ENCODE measurements at places on chromosomes 3 and 15.

- ATAC-seq = no peak
Observed at GRCh38 chr3:46926447-46926846, 48.9 kb downstream of the PTH1R start.

DNA sequence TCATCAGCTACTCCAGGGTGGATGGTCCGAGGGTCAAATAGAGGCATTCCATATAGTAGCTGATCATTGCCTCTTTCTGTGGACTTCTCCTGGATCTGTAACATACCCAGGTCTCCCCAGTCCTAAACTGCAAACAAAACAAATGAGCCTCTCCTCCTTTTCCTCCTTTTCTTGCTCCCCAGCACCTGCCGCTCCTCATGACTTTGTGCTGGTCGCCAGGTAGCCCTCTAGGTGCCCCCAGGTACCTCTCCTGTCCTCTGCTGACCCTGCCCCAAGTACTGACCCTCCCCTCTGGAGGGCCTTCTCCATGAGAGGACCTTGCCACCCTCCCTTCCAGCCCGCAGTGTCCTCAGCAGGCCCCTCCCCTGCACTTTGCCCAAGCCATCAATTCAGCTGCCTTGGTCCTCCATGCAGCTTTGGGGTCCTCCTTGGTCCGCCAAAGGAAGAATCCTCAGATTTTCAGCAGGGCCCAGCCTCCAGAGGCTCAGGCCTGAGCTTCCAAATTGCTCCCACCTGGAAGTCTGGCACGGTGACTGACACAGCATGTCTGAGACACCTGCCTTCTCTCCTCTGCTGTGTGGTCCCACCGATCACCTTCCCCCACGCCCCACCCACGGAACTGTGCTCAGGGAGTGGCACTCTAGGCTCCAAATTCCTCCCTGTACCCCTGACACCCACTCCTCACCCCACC is 111.0 kb downstream of the LRRK1 start:
- no peak for ATAC-seq

DNA sequence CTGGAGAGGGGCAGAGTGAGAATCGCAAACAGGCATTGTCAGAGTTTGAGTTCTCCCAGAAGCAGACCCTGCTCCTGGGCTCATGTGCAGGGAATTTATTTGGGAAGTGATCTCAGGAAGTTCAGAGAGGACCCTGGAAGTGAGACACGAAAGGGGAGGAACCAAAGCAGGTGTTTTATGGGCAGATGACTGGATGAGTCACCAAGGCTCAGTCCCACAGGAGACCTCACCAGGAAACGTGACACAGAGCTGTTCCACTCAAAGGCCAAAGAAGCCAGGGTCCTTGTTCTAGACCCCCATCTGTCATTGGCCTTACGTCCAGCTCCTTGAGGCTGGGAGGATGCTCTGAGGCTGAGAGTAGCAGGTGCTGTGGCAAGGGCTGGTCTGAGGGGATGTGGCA is 43.4 kb upstream of the SEC22A start:
- no peak for ATAC-seq

DNA sequence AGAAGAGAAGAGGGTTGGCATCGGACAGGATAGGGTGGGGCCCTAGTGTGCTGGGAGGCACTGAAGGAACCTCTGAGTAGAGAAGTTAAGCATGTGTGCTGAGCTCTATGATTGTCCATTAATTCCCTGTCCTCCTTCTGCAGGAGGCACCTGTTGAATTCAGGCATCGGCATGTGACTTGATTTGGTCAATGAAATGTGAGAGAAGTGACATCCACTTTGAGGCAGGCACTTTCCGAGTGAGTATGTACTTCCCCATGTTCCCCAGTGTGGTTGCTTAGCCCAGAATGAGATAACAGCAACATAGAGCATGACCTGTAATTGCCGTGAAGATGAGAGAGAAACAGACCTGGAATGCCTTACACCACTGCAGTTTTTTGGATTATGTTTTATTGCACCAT is 224.8 kb downstream of the RPLP1 start:
- no peak for ATAC-seq

- no peak for ATAC-seq
Observed at GRCh38 chr15:69858456-69858855, 239.3 kb downstream of the TLE3 start.

DNA sequence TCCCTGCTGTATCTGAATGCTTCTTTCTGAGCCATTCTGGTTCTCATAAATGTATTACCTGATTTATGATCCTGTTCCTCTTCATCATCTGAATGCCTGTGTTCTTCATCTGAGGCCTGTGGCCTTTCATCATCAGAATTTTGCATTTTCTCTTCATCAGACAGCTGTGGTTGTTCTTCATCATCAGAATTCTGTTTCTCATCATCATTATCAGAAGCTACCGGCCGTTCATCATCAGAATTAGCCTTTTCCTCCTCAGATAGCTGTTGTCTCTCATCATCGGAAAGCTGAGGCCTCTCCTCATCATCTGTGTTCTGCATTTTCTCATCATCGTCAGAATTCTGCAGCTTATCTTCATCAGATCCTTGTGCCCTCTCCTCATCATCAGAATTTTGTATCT is 5.9 kb downstream of the LEO1 start:
- no peak for ATAC-seq

- no peak for ATAC-seq
Observed at GRCh38 chr3:100269001-100269400, 8.2 kb downstream of the TBC1D23 start.

- ATAC-seq = no peak
Observed at GRCh38 chr3:33940149-33940548, 141.7 kb downstream of the PDCD6IP start.

DNA sequence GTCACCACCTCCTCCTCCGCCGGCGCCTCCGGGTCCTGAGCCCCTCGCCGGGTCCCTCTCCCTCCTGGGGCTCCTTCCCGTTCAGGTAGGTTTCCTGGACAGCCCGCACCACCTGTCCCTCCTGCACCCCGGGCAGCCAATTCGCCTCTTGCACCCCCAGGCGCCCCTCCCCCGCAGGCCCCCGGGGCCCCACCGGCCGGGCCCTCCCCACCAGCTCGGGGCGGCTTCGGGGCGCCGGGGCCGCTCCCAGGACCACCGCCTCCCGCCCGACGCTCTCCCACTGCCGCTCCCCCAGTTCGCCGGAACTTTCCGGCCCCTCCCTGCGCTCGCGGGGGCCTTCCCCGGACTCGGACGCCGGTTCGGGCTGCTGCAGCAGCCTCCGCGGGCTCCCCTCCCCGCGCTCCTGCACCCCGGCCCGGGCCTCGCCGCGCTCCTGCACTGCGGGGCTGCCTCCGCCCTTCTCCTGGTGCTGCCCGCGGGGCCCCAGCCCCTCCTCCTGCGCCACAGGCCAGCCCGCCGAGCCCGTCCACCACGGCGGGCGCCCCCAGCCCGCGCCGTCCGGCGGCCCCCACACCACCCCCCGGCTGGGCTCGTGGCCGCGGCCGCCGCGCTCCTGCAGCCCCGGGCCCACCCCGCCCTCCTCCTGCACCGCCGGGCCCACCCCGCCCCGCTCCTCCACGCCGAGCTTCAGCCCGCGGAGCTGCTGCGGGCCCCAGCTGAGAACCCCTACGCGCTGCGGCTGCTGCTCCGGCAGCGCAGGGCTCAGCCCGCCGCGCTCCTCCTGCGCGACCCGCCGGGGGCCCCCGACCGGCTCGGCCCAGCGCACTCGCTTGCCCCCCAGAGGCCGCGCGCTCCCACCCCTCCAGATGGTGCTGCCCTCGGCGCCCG is 587 bp upstream of the TNK2 start:
- ATAC-seq = peak; percentile 14

DNA sequence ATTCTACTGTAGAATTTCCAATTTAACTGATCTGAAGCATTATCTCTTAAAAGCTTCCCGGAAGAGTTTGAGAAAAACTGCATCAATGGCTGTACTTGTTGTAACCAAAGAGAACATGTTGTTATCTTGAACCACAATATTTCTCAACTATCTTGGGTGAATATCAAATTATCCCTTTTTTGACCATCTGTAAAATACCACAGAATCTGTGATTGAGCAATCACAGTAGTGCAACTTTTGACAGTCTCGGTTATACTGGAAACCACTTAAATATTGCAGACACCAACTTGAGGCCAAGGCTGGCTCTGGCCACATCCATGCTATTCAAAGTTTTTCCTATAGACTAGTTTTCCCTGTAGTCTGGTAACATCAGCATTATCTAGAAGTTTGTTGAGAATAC is 842.8 kb upstream of the EPHA6 start:
- no peak for ATAC-seq

GRCh38 chr3:123090728-123091531 is 24.1 kb downstream of the PDIA5 start:
- ATAC-seq = no peak

DNA sequence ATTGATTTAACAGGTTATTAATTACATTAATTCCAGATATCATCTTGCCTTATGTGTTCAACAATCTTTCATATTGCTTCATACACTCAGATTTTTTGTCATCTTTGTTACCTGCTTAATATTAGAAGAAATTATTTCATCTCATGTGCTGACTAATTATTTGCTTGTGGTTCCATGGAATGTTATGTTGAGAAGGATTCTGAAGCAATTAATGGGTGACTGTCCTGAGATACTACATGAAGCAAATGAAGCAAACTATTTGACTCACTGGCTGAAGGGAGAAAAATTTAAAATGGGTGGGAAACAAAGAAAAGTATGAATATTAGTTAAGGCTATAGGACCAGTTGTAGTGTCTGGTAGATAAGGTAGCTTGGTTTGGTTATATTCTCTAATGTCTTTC is 443.8 kb upstream of the EPHA6 start:
- ATAC-seq = no peak

DNA sequence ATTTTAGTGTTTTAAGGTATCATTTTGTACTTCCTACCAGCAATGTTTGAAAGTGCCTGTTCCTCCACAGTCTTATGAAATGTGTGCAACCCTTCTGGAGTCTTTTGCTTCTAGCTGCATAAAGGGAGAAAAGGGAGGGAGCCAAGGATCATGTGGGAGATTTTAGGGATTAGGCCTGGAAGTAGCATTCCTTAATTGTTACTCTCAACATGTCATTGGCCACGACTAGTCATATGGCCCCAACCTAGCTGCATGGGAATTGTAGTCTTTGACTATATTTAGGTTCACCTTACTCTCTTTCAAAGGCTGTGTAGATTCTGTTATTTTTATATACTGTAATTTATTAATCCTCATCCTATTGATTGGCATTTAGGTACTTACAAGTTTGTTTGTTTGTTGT is 14.9 kb downstream of the CRTAP start:
- ATAC-seq = no peak

GRCh38 chr15:80735344-80735743 is 40.2 kb downstream of the ABHD17C start:
- ATAC-seq = no peak

GRCh38 chr3:127568586-127568985 is 21.9 kb downstream of the TPRA1 start:
- peak; percentile 8 for ATAC-seq

DNA sequence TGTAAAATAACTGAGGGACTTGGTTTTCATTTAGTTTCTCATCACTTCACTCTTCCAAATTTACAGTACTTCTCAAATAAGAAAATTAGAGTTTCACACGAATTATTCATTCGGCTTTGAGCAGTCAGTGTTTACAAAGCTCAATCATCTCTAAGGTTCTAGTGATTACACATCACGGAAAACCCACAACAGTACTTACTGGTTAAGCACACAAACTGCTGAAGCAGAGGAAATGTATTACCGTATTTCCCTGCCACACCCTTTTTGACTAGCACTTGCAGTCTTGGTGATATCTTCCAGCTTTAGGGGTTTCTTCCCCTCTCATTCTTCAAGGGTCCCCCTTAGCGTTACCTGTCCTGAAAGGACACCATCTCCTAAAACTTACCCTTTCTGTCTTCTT is 164.8 kb upstream of the CDIN1 start:
- ATAC-seq = no peak

DNA sequence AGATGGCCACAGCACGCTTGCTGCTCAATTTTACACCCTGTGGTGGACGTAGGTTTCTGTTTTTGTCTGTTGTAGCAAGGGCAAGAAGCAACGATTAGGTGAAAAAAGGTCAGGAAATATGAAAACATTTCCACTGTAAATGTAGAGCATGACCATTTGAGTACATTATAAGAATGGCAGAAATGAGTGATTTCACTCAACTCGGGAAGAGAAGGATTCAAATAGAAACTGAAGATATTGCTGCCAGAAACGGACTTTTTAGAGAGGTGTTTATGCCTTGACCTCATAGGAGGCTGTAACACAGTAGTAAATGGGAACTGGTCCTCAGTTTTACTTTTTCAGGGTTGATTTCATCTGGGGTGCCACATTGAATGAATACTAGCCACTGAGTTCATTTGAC is 33.1 kb upstream of the GASK1A start:
- ATAC-seq = no peak

GRCh38 chr15:77851691-77852090 is 219.0 kb upstream of the LINGO1 start:
- no peak for ATAC-seq

GRCh38 chr15:69141286-69141701 is 19.1 kb upstream of the GLCE start:
- no peak for ATAC-seq

- ATAC-seq = no peak
Observed at GRCh38 chr3:197432384-197433127, 123.2 kb downstream of the BDH1 start.

- no peak for ATAC-seq
Observed at GRCh38 chr15:98614681-98615080, 33.7 kb upstream of the IGF1R start.

DNA sequence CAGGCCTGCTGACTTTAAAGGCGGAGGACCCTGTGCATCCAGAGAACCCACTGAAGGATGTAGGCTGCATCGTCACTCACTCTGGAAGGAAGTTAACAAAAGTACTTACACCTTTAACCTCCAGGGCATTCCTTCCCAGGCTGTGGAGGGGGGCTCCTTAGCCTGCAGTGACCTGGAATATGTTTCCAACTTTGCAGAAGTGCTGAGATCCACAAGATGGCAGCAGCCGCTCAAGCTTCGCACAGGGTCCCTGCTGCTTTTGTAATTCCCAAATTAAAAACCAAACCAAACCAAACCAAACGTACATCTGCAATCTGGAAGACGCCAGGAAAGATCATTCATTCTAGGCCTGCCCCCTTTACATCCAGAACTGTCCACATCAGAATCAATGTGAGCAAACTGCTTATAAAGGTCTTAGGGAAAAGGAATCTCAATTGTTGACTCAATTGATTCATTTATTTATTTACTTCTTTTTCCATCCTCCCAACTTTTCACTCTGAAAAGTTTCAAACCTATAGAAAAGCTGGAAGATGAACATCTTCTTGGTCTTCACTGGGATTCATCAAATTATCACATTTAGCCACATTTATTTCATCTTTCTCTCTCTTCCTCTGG is 70.5 kb upstream of the KLHL25 start:
- ATAC-seq = no peak

DNA sequence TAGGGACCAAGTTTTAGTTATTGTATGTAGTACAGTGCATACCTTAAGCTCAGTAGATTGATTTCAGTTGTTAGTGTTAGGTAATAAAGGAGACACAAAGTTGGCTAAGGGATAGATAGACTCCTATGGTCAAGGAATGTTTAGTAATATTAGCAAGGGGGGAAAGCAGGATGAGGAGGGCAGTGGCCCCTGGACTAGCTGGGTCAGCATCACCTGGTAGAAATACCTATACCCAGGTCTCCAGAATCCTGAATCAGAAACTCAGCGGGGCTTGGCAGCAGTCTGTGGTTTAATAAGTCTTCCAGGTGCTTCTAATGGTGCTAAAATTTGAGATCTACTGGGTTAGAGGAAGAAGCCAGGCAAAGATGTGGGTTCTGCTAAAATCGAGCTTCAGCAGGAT is 35.0 kb downstream of the BBX start:
- no peak for ATAC-seq
